ENCODE measurements at places on chromosomes 3 and 15.

GRCh38 chr15:65980824-65981456 is 111.6 kb downstream of the RAB11A start:
- DNase-seq, result no peak

- DNase-seq, result no peak
These were observed 102.4 kb upstream of the RASGRP1 start for GRCh38 chr15:38666865-38667510.

- DNase-seq, result no peak
These were observed 12.8 kb downstream of the IQSEC1 start for GRCh38 chr3:13060341-13060910.

DNA sequence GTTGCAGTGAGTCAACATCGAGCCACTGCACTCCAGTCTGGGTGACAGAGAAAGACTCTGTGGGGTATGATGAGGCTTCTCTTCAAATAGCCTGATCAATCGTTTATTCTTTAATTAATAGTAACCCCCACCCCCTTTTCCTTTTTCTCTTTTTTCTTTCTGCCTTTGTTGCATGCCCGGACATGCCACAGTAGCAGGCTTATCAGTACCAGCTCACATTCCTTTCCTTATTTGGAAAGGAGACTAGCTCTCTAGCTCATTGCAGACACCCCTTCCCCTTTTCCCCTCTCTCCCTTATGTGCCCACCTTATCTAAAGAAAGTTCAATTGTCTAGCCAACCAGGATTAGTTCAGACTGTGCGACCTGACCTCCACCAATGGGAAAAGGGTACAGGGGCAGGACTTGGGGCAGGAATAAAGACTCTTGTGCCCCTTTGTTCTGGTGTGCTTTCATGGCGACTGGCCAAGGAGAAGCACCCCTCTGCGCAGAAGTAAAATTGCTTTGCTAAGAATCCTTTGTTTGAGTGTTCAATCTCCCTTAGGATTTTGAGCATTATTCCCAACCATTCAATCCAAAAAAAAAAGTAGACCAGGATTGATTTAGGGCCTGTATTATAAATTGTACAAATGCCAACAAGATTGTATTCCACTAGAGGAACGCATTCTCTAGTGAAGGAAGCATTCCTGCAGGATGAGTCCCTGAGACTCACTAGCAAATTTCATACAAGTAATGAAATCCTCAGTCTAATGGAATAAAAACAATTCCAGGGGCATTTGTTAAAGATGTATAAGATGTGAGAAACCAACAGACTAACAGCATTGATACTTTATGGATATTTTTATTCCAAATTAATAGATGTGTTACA is 95.8 kb upstream of the SNRPN start:
- no peak for DNase-seq

GRCh38 chr3:196096382-196096953 is 14.6 kb upstream of the TFRC start:
- DNase-seq, result no peak

- DNase-seq, result no peak
These were observed 29.5 kb downstream of the PRICKLE2 start for GRCh38 chr3:64195789-64196188.

DNA sequence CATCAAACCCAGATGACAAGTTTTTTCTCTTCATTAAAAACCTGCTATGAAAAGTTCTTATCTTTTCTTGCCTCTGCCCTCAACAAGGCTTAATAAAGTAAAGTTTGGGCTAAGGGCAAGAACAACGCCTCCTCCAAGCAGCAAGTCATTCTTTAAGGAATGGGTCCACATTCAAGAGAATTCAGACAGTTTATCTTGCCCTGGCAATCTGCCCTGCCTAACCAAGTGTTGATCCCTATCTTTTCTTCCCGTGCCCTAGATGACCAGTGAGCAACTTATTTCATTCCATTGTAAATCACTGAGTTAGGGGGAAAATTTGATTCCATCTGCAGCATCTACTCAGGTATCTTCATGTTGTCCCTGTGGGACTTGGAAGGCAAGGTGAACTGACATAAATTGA is 370.3 kb upstream of the DPPA4 start:
- no peak for DNase-seq

- no peak for DNase-seq
These were observed 27.5 kb downstream of the ILDR1 start for GRCh38 chr3:121994551-121994950.

- DNase-seq, result no peak
These were observed 509.1 kb downstream of the FOXP1 start for GRCh38 chr3:71074423-71074822.

DNA sequence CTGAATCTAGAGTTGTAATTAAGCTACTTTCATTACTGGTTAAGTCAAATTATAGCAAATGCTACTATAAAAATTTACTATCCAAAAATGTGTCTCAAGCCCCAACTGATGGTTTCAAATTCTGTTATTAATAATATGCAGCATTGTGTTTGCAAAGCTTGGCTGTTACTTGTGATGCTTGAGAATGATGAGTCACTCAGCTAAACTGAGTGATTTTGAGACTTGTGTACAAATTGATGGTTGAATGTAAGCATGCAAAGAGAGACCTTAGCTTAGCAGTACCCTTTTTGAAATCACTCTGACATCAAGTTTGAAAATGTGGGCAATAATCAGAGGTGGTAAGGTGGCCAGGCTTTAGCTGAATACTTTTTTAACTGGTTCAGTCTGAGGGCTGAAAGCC is 27.6 kb downstream of the OPA1 start:
- DNase-seq, result no peak

- no peak for DNase-seq
These were observed 38.1 kb downstream of the OXNAD1 start for GRCh38 chr3:16303037-16303575.

DNA sequence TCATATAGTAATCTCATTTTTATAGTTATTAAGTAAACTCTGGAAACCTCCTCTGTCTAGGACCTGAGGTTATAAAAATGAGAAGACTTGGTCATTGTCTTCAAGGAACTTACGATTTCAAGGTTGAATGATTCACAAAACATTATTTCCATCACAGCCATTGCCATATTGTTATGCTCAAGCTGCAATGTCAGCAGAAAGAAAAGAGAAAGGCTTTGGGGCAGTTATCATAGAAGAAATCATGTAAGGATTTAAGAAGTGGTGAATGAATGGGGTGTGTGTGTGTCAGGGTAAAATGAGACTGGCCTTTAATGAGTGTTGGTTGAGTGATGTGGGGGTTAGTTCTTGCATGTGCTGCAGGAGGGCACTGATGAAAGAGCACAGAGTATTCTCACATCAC is 346.8 kb downstream of the SQOR start:
- DNase-seq, result no peak

DNA sequence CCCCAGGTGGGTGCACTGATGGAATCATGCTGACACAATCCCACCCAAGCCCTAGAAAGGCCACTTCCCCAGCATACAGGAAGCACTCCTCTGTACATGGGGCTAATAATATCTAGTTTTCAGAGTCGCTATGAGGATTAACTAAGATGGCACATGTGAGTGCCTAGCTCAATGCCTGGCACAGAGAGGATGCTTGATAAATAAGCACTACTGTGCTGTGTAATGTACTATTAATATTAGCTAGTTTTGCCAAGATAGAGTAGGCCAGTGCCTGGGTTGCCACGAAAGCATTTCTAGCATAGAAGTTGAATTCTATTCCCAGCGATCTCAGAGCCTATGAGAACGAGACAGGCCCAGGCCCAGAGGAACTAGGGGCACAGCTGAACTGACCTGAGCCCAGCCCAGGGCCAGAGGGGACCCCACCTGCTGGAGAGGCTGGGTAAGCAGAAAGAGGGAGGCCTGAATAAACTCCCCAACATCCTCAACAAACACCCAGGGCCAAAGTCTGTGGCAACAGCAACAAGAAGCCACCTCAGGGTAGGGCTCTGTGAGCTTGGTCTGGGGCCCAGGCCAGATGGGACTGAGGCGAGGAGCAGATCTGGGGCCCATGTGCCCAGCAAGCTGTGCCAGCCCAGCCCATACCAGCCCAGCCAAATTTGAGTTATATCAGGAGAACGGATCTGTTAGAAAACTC is 7.6 kb upstream of the SEMA7A start:
- DNase-seq, result no peak

DNA sequence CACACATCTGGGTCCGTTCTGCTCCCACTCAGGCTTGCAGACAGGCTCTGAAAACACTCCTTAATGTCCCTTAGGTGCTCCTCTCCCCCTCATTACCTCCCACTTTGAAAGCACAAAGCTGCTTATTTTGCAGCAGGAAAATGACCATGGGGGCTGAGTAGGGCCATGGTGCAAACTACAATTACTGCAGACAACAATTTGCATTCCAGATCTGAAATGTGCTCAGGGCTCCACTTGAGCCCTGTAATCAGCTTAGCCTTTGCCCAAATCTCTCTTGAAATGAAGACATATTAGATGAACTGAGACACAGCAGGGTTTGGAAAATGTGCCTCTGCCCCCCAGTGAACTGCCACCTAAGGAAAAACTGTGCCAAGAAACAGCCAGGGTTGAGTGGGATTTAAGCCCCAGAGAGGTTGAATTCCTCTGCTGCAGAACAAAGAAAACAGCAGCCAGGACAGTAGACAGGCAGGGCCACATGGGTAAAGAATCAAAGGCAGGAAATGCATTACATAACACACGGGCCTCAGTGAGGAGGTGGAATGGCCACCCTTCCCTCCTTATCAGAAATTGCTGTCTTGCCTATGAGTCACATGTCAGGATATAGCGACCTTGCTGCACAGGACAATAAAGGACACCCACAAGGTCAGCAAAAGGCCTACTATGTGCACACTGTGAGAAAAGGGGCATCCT is 126.8 kb upstream of the ARHGEF3 start:
- no peak for DNase-seq

GRCh38 chr3:83524901-83525300 is 1433.9 kb upstream of the CADM2 start:
- DNase-seq, result no peak

GRCh38 chr15:100734586-100734985 is 132.2 kb downstream of the ASB7 start:
- no peak for DNase-seq

DNA sequence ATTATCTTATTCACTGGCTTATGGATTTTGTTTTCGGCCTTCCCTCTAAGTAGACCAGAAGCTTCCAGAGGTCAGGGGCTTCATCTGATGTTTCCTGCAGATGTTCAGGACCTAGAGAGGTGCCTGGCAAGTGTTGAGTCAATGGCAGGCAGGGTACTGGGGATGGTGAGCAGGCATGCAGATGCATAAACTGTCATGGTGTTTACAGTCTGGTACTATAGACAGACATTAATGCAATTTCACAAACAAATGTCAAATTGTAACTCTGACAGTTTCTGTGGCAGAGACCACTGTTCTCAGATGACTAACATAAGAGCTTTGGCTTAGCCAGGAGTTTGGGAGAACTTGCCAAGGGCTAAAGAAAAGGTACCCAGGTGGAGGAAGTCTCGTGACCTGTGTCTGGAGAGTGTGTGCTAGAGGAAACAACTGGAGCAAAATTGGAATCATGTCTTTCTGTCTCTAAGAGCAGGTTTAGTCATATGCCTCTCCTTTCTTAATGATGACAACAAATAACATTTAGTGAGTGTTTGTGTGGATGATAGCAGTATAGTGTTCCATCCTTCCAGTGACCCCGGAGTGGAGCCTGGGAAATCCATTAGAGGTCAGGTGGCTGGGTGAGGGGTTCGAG is 53.7 kb upstream of the TRAK1 start:
- DNase-seq, result no peak

- DNase-seq, result no peak
These were observed 489 bp upstream of the GALNT15 start for GRCh38 chr3:16174026-16174355.

GRCh38 chr15:75479670-75480069 is 28.2 kb upstream of the SIN3A start:
- no peak for DNase-seq

DNA sequence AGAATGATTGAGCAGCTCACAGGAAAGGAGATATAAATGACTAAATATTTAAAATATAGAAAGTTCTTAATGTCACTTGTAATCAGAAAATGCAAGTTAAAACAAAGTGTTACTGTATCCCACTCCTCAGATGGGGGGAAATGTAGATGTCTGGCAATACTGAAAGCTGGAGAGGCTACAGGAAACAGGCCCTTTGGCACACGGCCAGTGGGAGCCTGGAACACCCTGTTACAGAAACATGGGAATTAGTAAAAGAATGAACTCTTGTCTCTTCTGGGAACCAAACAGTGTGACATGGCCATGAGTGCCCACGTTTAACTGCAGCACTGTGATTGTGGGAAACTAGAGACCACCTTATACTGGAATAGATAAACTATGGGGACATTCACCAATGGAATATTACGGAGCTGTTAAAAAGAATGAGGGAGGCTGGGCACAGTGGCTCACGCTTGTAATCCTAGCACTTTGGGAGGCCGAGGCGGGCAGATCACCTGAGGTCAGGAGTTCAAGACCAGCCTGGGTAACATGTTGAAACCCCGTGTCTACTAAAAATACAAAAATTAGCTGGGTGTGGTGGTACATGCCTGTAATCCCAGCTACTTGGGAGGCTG is 50.2 kb downstream of the CDCP1 start:
- DNase-seq, result no peak

DNA sequence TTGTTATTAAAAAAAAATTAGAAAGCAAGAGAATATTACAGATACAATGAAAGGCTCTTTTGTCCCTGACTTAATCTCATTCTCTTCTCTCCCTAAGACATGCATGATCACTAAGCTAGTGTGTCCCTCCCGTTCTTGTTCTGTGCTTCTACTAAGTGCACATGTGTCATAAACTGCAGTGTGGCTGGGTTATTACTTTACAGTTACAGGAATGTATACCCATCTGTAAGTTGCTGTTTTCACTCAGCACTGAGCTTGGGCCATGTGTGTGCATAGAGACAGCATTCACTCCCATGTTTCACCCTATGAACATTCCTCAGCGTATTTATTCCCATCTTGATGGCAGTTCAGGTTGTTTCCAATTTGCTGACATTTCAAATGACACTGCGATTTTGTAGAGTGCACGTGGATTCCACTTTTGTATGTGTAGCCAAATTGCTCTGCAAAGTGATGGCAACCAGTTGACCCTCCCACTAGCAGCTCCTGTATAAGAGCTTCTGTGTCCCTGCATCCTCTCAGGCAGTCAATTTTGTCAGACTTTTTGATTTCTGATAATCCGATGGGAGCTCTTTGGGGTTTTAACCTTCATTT is 145.8 kb upstream of the UBE2E1 start:
- DNase-seq, result no peak

DNA sequence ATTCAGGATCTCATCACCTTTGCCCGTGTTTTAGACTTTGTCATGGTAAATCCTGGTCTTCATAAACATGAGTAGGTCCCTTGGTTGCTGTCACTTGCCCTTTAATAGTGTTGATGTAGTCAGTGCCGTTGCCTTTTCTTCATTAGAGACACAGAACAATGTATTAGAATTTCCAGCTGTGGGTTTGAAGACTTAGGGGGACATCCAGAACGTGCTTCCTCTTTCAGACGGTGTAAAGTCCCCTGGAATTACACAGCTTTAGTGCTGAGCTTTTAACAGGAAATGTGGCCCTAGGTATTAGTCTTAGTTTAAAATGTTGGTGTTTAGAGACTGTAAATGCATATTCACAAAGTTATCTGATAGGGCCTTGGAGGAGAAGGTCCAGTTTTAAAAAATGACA is 8.8 kb upstream of the LRCH3 start:
- no peak for DNase-seq

DNA sequence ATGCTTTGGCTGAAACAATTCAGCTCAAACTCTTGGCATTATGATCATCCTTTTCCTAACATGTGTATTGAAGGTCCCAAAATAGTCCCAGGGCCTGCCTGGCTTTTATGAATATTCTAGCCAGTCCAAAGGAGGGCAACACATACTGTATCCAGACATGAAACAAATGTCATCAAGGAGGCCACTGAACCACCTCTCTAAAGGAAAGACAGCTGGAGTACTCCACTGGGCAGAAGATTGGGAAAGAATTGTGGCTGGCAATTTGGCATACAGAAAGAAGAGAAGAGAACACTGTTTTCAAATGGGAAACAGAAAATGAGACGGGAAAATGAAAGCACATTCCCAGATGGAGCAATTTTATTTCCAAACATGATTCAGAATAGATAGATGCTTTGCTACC is 80.6 kb downstream of the NCEH1 start:
- no peak for DNase-seq

All from stimulated activated CD8-positive, alpha-beta memory T cell treated with anti-CD3 and anti-CD28 coated beads, Interleukin-4, amount 100 ng/mL, for 4 hours (primary cell).